ENCODE measurements at places on chromosomes 1 and 21. TPM values are rescaled to one million over a fixed set of nuclear protein-coding genes. Genes with fewer than 3 reads are reported as not detected.

Gene SPATA17
- 0.17 TPM for polyA plus RNA-seq

Gene ZMYND12
- 0.38 TPM for polyA plus RNA-seq

Gene LIPI
- not detected for polyA plus RNA-seq

Gene PHTF1
- polyA plus RNA-seq, result 9.1 TPM

Gene SCCPDH
- polyA plus RNA-seq, result 6.2 TPM

Gene NOS1AP
- polyA plus RNA-seq, result 2.4 TPM

Gene SPRR4
- not detected for polyA plus RNA-seq

Gene PRDM16
- 0.39 TPM for polyA plus RNA-seq

Gene LAMC1
- polyA plus RNA-seq, result 47.6 TPM

Gene RHD
- 0.33 TPM for polyA plus RNA-seq

Gene SERTAD4
- polyA plus RNA-seq, result 0.54 TPM

Gene UBL4B
- 0.11 TPM for polyA plus RNA-seq

Gene S100A4
- 85.4 TPM for polyA plus RNA-seq

Gene XCL2
- not detected for polyA plus RNA-seq

Gene BTBD19
- 1.1 TPM for polyA plus RNA-seq

Gene PPP1R15B
- polyA plus RNA-seq, result 14.4 TPM

Gene HES3
- polyA plus RNA-seq, result 105 TPM

Gene DSCAM
- 0.02 TPM for polyA plus RNA-seq

Gene PLPPR5
- polyA plus RNA-seq, result 1.9 TPM

Gene MYOG
- polyA plus RNA-seq, result not detected

Gene AMY1C
- not detected for polyA plus RNA-seq

Gene NADK
- 105 TPM for polyA plus RNA-seq

Gene SLC45A3
- polyA plus RNA-seq, result 19.7 TPM

Gene TMEM269
- 0.14 TPM for polyA plus RNA-seq

Gene GOLT1A
- polyA plus RNA-seq, result 8.5 TPM

Gene TMEM82
- polyA plus RNA-seq, result 3.5 TPM

Gene DNAH14
- polyA plus RNA-seq, result 8.4 TPM

Gene FALEC
- not detected for polyA plus RNA-seq

Gene CFH
- not detected for polyA plus RNA-seq

Gene TMEM240
- polyA plus RNA-seq, result 5.7 TPM

Gene AIRE
- polyA plus RNA-seq, result 0.20 TPM

Gene DISP3
- polyA plus RNA-seq, result 4.3 TPM

Gene FCRL5
- 2.6 TPM for polyA plus RNA-seq

Gene RGS8
- 0.16 TPM for polyA plus RNA-seq

Gene KRTAP13-2
- not detected for polyA plus RNA-seq

Gene SMIM1
- polyA plus RNA-seq, result 9.7 TPM

Gene C1orf226
- 9.4 TPM for polyA plus RNA-seq

Gene FYB2
- 0.08 TPM for polyA plus RNA-seq

Gene BCAR3
- polyA plus RNA-seq, result 7.3 TPM

Gene OPRD1
- 2.5 TPM for polyA plus RNA-seq

Gene TFAP2E
- 0.24 TPM for polyA plus RNA-seq

Gene ERG
- 1.0 TPM for polyA plus RNA-seq

Gene PSRC1
- 83.3 TPM for polyA plus RNA-seq

Gene FCRL2
- not detected for polyA plus RNA-seq

Gene OMA1
- polyA plus RNA-seq, result 4.2 TPM

Gene MAP3K21
- 21.2 TPM for polyA plus RNA-seq

Gene OR2T2
- not detected for polyA plus RNA-seq

Gene LORICRIN
- 0.08 TPM for polyA plus RNA-seq

Gene TFF2
- polyA plus RNA-seq, result not detected

Gene CD164L2
- 3.3 TPM for polyA plus RNA-seq

Gene SPOCD1
- 4.2 TPM for polyA plus RNA-seq

Gene CRYAA
- polyA plus RNA-seq, result not detected

Gene TMEM81
- 1.3 TPM for polyA plus RNA-seq

Gene LAPTM5
- 0.77 TPM for polyA plus RNA-seq

Gene C4BPB
- polyA plus RNA-seq, result not detected

Gene ZNF697
- 5.6 TPM for polyA plus RNA-seq

Gene OR2M3
- not detected for polyA plus RNA-seq

Gene FAM151A
- not detected for polyA plus RNA-seq

Gene HTR1D
- polyA plus RNA-seq, result 11.5 TPM
